ENCODE measurements at places on chromosomes 4 and X. TPM values are rescaled to one million over a fixed set of nuclear protein-coding genes. Genes with fewer than 3 reads are reported as not detected.

The WDR17 gene
- total RNA-seq: 1.4 TPM

The ABRAXAS1 gene
- 10.8 TPM for total RNA-seq

The EGFL6 gene
- 0.59 TPM for total RNA-seq

- H3K27me3 ChIP-seq: no peaks in the 10 kb centered on the region
- no peaks in the 10 kb centered on the region for H3K4me1 ChIP-seq
- H3K27ac ChIP-seq: no peak overlapping the region
- no peak for DNase-seq
- H3K4me3 ChIP-seq: no peak overlapping the region
- H3K36me3 ChIP-seq: no peaks in the 10 kb centered on the region
Measured at GRCh38 chr4:48799157-48799556, 19.1 kb upstream of the FRYL start.

DNA sequence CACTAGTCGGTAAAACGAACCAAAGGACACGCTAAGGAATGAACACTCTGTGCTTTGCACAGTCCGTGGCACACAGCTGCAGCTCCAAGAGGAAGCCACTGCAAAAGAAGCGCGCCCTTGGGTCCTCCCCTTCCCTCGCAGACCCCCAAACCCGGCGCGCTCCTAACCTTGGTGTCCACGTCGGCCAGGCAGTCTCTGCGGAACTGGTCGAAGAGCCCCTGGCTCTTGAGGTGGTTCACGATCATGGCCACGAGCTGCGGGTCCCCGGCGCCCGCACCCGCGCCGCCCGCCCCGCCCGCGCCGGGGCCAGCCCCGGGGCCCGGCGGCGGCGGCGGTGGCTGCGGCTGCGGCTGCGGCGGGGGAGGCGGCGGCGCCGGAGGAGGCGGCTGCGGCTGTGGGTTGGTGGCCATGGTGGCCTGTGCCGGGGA lies 333 bp downstream of the BOD1L1 start:
- peaks cover 33% of the 10 kb centered on the region for H3K4me1 ChIP-seq
- H3K36me3 ChIP-seq: no peaks in the 10 kb centered on the region
- no peak for DNase-seq
- H3K4me3 ChIP-seq: peak overlapping the region; percentile 82
- no peaks in the 10 kb centered on the region for H3K27me3 ChIP-seq
- H3K27ac ChIP-seq: peak overlapping the region; percentile 90

DNA sequence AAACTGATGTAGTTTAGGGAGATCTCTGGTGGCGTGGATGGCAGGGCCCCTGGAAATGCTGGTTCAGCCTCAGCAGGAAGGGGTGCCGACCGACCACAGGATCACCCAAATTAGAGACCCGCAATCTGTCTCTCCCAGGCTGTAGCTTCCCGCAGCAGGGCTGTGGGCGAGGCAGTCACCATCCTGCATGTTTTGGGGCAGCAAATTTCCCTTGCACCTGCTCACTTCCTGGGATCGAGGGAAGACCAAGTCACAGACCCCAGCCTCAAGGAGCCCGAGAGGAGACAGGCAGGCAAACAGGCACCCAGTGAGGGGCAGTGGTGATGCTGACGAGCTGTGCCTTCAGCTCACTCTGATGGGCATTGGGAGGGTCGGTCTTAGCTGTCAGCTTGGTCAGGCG lies 21.2 kb upstream of the GPR78 start:
- no peaks in the 10 kb centered on the region for H3K36me3 ChIP-seq
- H3K4me1 ChIP-seq: no peaks in the 10 kb centered on the region
- H3K4me3 ChIP-seq: no peak overlapping the region
- H3K27me3 ChIP-seq: no peaks in the 10 kb centered on the region
- DNase-seq: no peak

GRCh38 chr4:52850406-52851124 lies 11.6 kb upstream of the RASL11B start:
- H3K4me3 ChIP-seq: no peak overlapping the region
- H3K27me3 ChIP-seq: no peaks in the 10 kb centered on the region
- H3K27ac ChIP-seq: no peak overlapping the region
- H3K4me1 ChIP-seq: no peaks in the 10 kb centered on the region

DNA sequence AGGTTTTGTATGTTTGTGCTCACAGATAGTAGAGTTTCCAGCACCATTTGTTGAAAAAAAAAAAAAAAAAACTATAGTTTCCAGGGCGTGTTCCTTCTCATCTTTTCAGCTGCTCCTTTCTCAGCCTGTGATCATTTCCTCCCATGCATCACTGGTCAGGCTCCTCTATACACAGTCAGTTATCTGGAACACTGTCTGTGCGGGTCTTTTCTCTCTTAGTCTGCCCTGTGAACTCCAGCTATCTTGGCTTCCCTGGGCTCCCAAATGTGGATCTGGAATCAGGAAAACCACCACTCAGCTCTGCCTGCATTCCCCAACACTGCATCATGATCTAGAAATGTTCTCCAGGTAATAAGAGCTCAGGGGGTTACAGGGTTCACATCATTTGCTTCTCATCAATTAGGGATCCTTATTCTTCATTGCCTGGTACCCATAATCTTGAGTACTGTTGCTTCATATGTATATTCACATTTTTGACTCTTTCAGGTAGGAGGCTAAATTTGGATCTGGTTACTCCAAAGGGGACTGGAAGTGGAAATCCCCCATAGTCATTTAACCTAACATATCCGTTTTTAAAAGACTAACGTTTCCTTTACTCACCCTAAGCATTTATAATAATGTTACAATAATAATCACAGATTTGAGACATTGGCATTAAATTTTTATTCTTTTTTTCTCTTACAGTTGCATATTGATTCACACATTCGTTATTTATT lies 221.8 kb upstream of the KLF3 start:
- no peaks in the 10 kb centered on the region for H3K4me1 ChIP-seq
- H3K27ac ChIP-seq: no peak overlapping the region
- no peaks in the 10 kb centered on the region for H3K27me3 ChIP-seq
- no peaks in the 10 kb centered on the region for H3K36me3 ChIP-seq
- DNase-seq: no peak
- no peak overlapping the region for H3K4me3 ChIP-seq

DNA sequence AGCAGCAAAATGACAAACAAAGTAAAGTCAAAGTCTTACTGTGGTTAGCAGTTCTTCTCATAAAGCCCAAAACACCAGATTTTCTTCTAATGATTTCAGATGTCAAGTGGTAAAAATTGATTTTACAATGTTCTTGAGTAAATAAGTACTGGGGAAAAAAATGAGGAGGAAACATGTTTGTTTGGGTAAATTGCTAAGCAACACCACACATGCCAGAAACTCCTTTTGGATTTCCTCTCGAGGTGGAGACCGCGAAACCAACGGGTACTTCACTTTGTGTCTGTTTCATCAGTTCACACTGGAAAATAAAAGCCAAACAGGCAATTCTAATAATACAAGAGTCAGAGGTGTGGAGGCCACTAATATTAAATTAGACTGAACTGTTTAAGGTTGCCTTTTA lies 4.6 kb upstream of the PKD2 start:
- DNase-seq: no peak
- no peak overlapping the region for H3K4me3 ChIP-seq
- H3K36me3 ChIP-seq: no peaks in the 10 kb centered on the region

All from CD8-positive, alpha-beta memory T cell (primary cell).